ENCODE measurements at places on chromosomes 7 and 10.

DNA sequence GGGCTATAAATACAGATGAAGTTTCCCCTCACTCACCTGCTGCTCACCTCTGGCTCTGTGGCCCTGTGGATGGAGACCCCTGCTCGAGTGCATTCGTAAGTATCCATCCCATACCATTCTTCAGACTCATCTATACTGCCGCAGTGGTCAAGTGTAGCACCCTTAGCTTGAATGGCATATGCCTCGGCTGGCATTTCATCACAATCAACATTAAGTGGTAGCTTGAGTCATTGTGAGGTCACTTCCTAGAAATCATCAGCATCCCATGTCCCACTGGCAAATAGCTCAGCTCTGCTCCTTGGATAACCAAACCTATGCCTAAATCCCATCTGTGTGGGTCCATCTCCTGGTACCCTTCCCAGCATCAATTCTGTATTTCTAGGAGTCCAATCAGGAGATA lies 38.2 kb downstream of the MDH2 start:
- DNase-seq, result no peak

DNA sequence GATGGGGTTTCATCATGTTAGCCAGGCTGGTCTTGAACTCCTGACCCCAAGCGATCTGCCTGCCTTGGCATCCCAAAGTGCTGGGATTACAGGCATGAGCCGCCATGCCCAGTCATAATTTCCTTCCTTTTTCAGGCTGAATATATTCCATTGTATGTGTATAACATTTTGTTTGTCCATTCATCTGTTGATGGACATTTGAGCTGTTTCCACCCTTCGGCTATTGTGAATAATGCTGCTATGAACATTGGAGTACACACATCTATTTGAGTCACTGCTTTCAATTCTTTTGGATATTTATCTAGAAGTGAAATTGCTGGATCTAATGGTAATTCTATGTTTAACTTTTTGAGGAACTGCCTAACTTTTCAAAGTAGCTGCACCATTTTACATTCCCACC lies 34.6 kb downstream of the TLX1 start:
- no peak for DNase-seq

GRCh38 chr7:39946693-39947092 lies 3.4 kb upstream of the CDK13 start:
- no peak for DNase-seq

GRCh38 chr10:28505359-28505959 lies 27.5 kb upstream of the WAC start:
- no peak for DNase-seq

DNA sequence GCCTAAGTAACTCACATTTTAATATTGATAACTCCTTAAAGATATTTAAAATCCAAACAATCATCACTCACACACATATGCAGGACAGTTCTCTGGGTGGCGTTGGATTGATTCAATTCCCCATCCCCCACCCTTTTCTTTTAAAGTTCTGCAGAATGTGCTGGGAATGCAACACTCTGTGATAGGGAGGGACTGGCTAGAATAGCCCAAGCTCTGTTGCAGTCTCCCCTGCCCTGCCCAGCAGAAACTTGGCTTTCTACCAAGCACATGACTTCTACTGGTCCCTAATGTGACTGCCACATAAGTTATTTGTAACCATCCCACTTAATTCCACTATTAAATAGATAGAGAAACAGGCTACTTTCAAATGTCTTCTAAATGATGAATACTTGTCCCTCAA lies 55.2 kb downstream of the TWIST1 start:
- DNase-seq, result no peak

DNA sequence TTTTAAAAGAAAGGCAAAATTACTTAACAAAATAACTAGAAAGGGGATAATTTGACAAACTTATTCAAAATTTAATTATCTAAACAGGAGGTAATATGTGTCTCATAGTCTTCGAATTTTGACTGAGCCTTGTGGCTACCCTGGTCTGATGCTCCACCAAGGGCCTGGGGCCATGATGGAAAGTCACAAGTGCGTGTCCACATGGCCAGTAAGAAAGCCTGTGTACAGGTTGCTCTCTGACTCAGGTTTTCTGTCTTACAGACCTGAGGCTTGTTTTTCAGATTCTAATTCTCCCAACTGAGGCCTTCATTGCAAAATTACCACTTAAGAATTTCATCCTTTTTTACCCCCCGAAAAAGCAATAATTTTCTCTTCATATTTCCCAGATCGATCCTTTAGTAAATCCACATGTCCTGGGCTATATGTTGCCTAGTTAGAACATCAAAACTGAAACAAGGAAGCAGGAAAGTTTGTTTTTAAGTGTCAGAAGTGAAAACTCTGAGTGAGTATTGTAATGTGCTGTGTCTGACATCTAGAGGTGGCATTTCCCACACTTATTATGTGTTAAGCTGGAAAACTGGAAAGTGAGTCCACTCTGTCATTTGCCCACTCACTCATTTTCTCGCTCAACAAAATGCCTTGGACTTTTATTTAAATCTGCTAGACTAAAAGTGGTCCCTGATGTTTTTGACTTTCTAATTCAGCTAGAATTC lies 10.0 kb downstream of the CYP3A43 start:
- no peak for DNase-seq

DNA sequence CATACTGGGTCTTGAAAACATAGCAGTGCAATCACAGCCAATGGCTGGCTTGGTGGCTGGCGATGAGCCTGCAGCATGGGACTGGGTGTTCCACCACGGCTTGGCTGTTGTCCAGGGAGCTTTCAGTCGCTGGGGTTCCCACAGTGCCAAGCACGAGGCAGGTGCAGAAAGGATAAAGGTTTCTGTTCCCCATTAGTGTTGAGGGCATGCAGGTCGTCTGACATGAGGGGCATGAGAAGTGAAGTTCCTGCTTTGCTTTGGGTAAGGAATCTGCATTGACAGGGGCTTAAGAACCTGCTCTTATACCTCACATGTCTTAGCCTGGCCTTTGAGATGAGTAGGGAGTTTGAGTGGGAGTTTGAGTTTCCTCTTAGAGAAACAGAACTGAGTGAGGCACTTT lies 9.0 kb upstream of the CFTR start:
- DNase-seq, result no peak

DNA sequence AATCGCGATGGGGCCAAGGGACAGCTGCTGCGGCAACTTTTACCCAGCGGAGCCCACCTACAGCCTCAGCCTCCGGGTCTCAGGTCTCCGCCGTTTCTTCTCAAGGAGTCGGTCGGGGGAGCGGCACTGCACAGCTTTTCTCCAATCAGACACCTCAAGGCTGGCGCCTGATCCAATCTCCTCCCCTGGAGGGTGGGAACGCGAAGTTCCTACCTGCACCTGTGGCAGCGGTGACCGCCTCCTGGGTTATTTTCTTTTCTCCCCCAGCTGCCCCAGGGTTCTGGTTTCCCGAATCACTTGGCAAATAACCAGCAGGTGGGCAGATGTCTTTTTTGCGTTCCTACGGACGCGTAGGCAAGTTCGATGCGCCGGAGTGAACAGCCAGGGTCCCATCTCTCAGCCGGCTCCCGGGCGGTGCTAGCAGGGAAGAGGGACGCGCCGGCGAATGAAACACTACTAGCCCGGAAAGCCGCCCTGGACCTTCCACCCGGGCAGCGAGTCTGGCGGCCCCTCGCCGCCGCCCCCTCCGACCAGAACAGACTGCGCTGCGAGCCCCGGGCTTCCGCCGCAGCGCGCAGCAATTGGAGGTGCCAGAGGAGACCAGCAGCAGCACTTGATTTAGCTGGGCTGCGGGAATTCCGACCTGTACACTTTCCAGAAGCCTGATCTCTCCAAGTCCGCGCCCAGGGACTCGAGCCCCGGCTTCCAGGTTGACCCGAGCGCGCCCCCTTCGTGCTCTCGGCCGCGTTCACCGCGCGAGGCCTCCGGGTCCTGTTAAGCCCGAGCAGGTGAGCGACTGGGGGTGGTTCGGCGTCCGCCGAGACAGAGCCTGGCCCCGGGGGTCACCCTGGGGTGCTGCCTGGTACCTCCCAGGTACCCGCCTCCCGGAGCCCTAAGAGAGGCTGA lies at the start of gene PRR15:
Gene PRR15 (plus strand): TSS at position 246 of the 906 bp plus-strand sequence. CDS start 2,495 bp downstream, outside the sequence.
- no peak for DNase-seq

- DNase-seq, result no peak
Observed at GRCh38 chr10:6738112-6738768, 158.2 kb upstream of the PRKCQ start.

- no peak for DNase-seq
Observed at GRCh38 chr10:78913219-78914059, 155.3 kb upstream of the ZMIZ1 start.

DNA sequence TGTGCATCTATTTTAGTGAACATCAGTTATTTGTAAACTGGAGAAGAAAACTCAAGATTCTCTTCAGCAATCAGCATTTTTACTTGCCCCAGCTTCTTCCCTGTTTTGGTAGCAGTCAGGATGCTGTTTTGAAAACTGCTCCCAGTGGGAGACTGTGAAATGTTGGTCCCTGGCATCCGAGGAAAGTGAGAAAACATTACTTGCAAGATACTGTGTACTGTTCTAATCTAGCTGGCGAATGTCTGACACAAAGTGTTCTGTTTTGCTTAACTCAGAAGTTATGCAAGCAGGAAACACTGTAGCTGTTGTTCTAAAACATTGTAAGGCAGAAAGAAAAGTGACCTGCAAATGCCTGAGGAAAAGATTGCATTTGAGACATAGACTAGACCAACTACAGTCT lies 171.8 kb upstream of the POM121L12 start:
- no peak for DNase-seq

DNA sequence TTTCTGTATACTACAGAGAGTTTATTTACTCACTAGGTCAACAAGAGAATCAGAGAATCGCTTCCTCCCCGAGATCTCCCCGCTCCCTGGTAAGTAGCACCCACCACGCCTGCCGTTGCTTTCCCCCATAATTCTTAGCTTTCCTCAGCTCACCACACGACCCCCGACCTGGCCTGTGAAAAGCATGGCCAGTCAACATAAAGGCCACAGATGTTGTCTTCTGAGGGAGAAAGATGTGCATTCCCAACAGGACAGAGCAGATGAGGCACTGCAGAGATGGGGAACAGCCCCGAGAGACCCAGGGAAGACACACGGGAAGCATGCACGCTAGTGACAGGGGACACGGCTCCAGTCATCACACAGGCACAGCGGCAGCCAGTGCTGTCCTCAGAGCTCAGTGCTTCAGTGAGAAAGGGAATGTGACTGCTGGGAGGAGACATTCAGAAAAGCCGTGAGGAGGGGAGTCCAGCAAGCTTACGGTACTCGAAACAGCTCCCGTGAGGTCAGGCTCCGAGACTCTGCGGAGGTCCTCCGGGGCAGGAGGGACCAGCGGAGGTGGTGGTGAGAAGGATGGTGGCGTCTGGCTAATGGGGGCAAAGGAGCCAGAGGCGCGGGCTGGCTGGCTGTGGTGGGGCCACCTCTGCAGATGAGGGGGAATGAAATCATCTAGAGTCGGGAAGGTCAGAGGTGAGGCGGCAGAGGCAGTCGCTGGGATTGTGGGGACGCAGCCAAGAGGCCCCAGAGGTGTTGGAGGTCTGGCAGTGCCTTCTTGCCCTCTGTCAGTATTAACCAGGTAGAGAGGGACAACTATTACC lies 123.4 kb upstream of the PDLIM1 start:
- no peak for DNase-seq

DNA sequence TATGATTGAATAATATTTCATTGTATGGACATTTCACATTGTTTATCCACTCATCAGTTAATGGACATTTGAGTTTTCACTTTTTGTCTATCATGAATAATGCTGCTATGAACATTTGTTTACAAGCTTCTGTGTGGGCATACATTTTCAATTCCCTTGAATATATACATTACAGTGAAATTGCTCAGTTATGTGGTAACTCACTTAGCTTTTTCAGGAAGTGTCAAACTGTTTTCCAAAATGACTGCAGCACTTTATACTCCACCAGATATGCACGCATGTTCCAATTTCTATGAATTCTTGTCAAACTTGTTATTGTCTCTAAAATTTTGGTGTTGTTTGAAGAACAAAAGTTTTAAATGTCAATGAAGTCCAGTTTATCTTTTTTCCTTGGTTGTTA lies 401.2 kb downstream of the THSD7A start:
- no peak for DNase-seq

DNA sequence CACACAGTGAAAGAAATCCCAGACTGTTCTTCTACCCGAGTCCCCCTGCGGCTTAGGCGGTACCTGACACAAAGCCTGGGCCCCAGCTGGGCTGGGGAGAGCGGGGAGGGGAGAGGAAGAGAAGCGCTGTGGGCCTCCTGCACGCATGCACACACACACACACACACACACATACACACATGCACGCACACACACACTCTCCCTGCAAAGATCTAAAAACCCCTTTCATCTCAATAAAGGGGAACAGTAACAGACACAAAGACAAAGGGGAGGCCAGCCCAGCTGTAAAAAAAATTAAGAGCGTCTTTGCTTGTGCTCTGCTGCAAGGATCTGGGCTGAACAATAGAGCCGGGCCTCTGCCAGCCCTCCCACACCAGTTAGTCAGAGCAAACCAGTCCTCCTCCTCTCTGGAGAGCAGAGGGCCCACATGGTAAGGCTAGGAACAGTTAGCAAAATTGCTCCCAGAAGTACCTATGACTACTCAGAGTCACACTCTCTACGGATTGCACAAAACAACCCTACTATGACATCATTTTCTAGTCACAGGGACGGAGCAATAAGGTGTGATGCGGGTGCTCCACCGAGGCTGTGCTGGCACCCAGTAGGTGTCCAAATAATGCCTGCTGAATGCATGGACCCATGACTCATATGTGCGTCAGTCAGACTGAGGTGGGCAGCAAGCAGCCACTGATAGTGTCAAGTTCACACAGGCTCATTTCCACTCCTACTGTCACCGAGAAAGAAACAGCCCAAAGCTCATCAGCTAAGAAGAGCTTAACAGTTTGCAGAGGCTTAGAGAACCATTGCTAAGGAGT lies 9.2 kb downstream of the ITPRIP start:
- peak; percentile 73 for DNase-seq

DNA sequence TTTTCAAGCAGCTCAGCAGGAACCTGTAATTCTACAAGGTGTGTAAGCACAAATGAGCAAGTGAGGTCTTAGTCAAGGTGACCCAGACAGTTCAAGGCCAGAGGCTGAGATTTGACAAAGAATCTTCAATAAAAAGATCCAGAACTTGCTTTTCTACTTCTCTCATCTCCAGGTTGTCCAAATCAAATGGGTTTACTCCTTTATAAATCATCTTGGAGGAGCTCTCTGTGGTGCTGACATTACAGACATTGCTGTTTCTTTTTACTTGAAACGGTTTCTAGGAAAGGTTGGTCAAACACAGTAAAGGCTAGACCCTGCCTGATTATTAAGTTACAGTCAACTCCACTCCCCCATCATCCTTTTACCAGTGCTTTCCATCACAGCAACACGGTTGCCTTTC lies 504.6 kb downstream of the SORCS3 start:
- no peak for DNase-seq

DNA sequence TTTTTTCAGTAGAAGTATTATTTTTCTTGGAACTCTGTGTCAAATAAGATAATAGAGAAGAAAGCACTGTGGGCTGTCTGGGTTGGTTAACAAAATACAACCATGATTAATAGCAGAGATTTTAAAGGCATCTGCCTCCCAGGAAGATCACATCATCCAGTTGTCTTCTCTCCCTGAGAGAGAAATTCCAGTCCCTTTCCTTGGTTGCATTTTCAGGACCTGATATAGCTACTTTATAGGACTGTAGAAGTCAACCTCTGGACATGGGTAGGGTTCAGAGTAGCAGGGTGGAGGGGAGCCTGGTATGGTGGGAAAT lies 309.9 kb upstream of the IGFBP3 start:
- DNase-seq, result no peak

- no peak for DNase-seq
Observed at GRCh38 chr10:94232711-94233383, 129.9 kb downstream of the NOC3L start.

GRCh38 chr10:69056129-69056528 lies 31.8 kb upstream of the SRGN start:
- no peak for DNase-seq

GRCh38 chr10:101817337-101818118 lies 716 bp downstream of the OGA start:
- DNase-seq, result no peak
